Stimulated activated naive CD8-positive, alpha-beta T cell treated with anti-CD3 and anti-CD28 coated beads, Interleukin-15, Interleukin-2, amounts not matched to agents 100 U/mL and 50 U/mL, for 24 hours (primary cell): ENCODE measurements at places on chromosomes 3 and 15.

GRCh38 chr3:31713816-31714215, 181.1 kb downstream of the STT3B start:
- DNase-seq, result no peak

DNA sequence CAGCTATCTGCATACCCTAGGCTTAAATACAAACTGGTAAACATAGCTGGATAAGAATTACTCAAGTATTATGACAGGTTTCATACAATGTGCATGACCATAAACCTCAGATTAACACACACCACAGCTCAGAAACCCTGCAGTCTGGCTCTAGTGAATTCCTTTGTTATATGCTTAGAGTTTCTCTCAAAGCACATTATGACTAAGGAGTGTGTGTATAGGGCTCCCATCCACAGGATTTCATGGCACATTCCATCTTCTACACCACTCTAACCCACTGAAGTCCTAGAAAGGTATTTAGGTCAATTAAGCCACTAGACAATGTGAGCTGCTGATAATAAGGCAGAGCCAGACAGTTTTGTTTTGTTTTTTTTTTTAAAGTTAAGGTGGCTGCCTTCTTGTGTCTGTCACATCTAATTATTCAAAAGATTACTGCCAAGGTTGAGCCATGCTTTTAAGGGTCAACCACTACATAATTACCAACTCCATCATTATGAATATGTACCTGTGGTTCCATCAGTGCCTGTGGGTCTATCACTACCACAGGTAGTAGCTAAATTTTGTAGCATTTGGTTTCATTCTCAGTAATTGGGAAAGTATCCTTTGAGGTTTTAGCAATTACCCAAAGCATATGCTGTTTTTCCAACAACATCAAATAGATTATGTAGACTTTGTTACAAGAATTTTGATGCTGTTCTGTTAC, 107.0 kb downstream of the ALCAM start:
- DNase-seq, result no peak

DNA sequence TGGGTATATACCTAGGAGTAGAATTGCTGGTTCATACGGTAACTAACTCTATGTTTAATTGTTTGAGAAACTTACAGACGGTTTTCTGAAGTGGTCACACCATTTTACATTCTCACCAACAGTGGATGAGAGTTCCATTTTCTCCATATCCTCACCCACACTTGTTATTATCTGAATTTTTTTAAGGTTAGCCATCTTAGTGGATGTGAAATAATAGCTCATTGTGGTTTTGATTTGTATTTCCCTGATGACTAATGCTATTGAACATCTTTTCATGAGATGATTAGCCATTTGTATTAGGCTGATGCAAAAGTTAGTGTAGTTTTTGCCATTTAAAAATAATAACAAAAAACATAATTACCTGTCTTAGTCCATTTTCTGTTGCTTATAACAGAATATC, 18.6 kb downstream of the CSTA start:
- DNase-seq, result no peak

GRCh38 chr15:84685304-84685703, 27.3 kb upstream of the NMB start:
- DNase-seq, result no peak

- DNase-seq, result peak; percentile 72
These were observed 663.7 kb downstream of the AGBL1 start for GRCh38 chr15:86743283-86743903.

GRCh38 chr3:98809557-98809956, 46.4 kb downstream of the ST3GAL6 start:
- DNase-seq, result no peak

DNA sequence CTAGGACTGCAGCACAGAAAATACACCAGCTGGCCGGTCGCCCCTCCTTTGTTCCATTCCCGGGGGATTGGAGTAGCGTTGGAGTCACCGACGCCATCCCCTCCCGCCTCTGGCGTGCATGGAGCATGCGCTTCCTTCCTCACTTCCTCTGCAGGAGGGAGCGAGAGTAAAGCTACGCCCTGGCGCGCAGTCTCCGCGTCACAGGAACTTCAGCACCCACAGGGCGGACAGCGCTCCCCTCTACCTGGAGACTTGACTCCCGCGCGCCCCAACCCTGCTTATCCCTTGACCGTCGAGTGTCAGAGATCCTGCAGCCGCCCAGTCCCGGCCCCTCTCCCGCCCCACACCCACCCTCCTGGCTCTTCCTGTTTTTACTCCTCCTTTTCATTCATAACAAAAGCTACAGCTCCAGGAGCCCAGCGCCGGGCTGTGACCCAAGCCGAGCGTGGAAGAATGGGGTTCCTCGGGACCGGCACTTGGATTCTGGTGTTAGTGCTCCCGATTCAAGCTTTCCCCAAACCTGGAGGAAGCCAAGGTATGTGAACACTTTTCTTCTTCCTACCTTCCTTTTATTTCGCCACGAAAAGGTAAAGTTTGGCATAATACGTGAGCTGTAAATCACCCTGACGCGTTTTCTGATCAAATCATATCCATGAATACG, at the start of gene SCG3:
Gene SCG3, plus strand, starts transcription at position 201 of the 661 bp plus-strand sequence. Its CDS starts 253 bp downstream, at position 454.
- peak; percentile 80 for DNase-seq

DNA sequence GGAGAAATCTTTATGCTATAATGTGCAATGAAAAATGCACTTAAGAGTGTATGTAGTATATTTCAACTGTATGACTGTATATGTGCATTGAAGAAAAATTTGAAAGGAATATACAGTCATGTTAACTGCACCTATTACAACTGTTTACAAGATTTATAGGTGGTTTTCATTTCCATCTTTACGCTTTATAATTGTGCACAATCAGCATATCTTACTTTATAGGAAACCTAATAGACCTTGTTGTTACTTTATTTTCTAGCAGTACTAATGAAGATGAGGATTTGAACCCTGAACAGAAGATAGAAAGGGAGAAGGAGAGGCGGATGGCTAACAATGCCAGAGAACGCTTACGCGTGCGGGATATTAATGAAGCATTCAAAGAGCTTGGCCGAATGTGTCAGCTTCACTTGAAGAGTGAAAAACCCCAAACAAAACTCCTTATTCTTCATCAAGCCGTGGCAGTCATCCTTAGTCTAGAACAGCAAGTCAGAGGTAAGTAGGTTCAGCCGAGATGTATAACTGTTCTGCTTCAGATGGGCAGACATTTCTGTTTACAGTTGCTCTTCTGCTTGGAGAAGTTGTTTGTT, 103.4 kb upstream of the CGNL1 start:
- DNase-seq, result no peak

DNA sequence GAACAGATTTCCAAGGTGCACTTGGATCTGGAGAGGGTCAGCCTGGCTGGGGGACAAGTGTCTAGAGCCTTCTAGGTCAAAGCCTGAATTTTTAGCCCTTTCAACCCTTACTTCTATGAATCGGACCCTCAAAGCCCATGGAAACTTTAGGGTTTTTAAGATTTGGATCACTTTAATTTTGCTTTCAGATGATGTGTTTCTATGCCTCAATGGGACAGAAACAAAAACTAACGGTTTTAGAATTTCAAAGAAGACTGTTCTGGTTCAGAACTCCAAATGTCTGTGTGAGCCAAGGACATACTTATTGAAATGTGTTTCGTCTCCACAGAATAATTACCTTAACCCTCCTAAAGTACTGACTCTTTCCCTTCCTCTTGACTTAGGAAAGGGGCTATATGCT, 266.7 kb downstream of the LRTM1 start:
- no peak for DNase-seq

- DNase-seq, result no peak
These were observed 832.9 kb upstream of the NR2F2 start for GRCh38 chr15:95497634-95498033.

- DNase-seq, result no peak
These were observed 140.8 kb downstream of the TP63 start for GRCh38 chr3:189771842-189772450.

DNA sequence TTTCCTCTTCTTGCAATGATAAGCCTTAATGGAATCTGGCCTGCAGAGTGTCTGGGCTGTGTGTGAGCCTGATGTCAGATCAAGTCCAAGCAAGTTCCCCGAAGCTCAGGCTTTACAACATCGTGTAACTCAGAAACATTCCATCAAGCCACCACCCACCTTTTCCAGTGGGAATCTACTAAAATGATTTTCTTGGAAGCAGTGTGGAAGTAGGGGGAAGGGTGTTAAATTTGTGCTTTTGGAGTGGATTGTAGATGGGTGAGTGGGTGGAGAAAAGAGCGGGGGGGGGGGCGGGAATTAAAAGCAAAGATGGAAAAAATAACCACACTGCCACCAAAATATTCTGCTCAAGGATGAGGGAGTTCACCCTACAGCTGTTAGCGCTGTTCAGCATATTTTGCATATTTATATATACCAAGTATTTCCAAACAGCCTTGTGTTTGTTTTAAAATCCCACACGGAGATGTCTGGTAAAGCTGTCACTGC, 53.6 kb downstream of the VGLL3 start:
- DNase-seq, result no peak

GRCh38 chr15:79025201-79025600, 65.4 kb downstream of the RASGRF1 start:
- peak; percentile 27 for DNase-seq

- DNase-seq, result no peak
These were observed 24.1 kb downstream of the ARPP21 start for GRCh38 chr3:35663471-35663870.

- DNase-seq, result no peak
These were observed 787 bp upstream of the SLMAP start for GRCh38 chr3:57755368-57755675.

DNA sequence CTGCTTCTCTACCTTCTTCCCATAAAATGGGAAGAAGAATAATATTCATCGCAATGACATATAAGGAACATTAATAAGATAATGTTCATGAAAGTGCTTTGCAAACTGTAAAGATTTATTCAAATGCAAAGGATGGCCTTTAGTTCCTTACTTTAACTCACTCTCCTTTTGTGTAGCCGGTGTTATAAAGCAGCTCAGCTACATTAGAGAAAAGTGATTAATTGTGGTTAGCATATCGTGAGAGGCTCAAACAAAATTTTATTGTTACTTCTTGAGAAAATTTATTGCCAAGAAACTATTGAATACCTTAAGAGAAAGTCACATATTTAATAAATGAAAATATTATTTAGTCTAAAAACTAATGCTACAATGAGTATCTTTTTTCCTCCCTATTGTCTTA, 250.7 kb upstream of the NR2E3 start:
- no peak for DNase-seq

DNA sequence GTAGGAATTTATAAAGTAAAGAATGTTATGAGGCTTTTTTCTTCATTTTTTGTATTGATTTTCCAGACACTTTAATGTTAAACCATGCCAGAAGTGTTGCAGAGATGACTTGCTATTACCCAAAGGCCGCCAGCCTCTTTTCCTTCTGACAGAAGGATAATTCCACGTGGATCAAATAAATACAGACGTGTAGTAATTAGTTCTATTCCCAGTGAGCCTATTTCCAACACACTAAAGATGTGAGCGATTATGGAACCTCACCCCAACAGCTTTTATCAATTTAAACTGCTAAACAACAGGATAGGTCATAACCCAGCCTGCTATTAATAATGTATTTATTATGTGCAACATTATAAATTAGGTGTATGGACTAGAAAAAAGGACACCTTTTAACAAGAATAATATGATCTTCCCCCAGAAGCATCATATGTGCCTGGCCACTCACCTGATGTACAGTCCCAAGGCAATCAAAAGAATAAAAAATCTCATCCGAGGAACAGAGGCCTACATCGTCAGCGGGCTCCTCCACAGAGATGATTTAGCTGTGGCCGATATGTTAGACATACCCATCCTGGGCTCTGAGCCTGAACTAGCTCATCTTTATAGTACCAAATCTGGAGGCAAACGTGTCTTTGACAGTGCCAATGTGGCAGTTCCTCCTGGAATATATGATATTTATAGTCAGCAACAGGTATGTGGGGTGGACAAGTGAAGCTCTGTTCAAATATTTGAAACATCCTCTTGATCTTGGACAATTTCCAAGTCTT, 125.9 kb upstream of the C15orf61 start:
- DNase-seq, result no peak

- DNase-seq, result peak; percentile 76
These were observed at the start of gene ADPRH for GRCh38 chr3:119579366-119580066. Gene ADPRH, plus strand, starts transcription at chr3:119579492. Its CDS starts 2,678 bp downstream, at chr3:119582170.

DNA sequence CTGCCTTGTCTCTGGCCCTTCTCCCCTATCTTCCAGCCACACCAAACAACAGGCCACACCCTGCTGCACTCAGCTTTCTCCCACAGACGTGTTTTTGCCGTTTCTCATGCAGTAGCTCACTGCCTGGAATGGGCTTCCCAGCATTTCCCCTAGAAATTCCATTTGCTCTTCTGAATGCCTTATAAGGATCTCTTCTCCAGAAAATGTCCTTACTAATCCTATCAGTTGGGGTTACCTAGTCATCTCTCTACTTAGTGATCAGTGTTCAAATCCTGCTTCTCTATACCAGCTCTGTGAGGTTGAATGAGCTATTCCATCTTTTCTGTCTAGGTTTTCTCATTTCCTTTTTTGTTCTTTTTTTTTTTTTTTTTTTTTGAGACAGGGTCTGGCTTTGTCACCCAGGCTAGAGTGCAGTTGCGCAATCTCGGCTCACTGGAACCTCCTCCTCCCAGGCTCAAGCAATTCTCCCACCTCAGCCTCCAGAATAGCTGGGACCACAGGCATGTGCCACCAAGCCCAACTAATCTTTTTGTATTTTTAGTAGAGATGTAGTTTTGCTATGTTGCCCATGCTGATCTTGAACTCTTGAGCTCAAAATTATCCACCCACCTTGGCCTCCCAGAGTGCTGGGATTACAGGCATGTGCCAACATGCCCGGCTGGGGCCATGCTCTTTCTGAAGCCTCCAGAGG, 98.2 kb upstream of the CHD2 start:
- no peak for DNase-seq

GRCh38 chr3:15645246-15645645, 43.7 kb downstream of the BTD start:
- no peak for DNase-seq

GRCh38 chr3:148992635-148993255, 1.4 kb downstream of the GYG1 start:
- no peak for DNase-seq

DNA sequence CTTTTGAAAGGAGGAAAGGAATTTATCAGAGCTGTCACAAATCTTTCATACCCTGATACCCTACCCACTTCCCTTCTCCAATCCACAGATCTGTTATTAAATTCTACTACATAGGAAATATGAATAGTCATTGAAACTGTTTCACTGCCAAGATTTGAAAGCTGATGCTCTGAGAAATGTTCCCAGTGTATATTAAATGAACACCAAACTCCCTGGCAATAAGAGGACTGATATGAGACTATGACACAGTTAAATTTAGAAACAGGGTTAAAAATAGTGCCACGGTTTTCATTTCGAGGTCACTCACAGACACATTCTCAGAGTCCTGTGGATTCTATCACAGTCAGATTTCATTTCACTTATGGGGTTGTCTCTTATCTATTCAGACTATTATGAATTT, 27.2 kb upstream of the GBE1 start:
- no peak for DNase-seq
